CD4-positive, alpha-beta T cell treated with Interleukin-15 for 1 hour (primary cell): ENCODE measurements at places on chromosomes 3 and 15.

- DNase-seq, result no peak
Observed at GRCh38 chr3:139230391-139230790, 113.4 kb upstream of the MRPS22 start.

DNA sequence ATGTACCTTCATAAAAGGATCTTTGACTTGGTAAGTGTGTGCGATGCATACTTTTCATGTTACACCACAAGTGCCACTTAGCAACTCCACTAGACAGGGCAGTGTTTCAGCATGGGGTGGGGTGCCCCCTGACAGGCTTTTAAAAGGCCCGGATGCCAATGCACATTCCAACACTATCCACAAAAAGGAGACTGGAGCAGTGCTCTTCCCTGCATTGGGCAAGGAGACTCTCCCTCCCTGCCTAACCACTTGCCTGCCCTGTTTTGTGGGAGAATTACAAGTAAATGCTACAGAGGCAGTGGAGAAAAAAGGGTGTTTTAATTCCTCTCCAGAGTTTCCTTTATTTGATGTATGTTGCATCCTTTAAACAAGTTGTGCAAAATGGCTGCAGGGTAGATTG, 1.7 kb upstream of the RARB start:
- no peak for DNase-seq

- no peak for DNase-seq
Observed at GRCh38 chr3:160812304-160812703, 56.3 kb downstream of the PPM1L start.

GRCh38 chr3:21524133-21524532, 226.9 kb downstream of the ZNF385D start:
- no peak for DNase-seq

- no peak for DNase-seq
Observed at GRCh38 chr3:169836942-169837275, 24.2 kb upstream of the LRRC34 start.

GRCh38 chr15:94100863-94101262, 130.5 kb upstream of the MCTP2 start:
- DNase-seq, result no peak

DNA sequence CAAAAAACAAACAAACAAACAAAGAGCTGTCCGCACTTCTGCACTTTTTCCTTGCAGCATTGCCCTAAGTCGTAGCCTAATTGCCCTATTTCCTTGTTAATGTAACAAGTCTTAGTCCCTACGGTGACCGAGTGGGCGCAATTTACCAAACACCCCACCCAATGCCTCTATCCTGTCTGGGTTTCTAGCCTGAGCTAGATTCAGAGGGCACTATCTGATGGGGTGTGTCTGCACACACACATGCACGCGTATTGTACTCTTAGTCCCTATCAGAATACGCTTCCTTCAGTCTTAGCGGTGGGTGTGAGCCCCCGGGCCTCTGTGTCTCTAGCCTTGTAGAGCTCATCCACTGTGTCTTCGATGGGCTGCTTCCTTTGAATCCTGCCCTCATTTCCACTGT, 125.9 kb upstream of the DLG1 start:
- no peak for DNase-seq

DNA sequence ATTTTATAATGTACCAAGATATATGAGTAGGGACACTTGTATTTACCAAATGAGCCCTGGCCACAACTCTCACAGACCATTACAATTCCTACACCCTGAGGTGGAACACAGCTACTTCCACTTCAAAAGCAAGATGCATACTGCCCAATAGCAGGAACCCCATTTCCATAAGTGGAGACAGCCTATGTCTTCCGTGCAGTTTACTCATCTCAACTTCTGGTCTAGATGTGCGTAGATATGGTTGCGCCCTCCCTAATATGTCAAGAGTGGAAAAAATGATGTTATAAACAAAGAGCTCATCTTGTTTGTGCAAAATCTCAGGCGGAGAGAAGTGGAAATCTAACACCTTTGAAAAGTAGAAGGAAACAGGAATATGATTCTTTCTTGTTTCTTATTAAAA, 44.6 kb downstream of the RAB27A start:
- no peak for DNase-seq

DNA sequence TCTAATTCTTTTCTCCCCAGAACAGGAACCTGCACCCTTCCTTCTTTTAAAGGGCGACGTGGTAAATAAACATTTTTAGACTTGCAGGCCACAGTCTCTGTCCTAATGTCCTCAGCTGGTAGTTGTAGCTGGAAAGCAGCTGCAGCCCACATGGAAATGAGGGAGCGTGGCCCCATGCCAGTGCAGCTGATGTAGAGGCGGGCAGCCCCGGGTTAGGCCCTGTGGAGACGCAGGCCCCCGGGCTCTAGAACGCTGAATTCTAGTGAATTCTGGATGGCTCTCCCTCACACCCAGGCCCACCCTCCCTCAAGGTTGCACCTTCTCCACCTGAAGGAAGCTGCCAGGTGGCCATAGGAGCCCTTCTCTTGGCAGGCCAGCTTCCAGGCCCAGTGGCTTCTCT, 52.3 kb downstream of the PGPEP1L start:
- no peak for DNase-seq

- DNase-seq, result no peak
Observed at GRCh38 chr3:61454006-61454585, 107.3 kb upstream of the PTPRG start.

GRCh38 chr15:81092559-81092902, 41.5 kb upstream of the CFAP161 start:
- no peak for DNase-seq

GRCh38 chr3:158846803-158847451, 45.1 kb downstream of the MFSD1 start:
- DNase-seq, result no peak

DNA sequence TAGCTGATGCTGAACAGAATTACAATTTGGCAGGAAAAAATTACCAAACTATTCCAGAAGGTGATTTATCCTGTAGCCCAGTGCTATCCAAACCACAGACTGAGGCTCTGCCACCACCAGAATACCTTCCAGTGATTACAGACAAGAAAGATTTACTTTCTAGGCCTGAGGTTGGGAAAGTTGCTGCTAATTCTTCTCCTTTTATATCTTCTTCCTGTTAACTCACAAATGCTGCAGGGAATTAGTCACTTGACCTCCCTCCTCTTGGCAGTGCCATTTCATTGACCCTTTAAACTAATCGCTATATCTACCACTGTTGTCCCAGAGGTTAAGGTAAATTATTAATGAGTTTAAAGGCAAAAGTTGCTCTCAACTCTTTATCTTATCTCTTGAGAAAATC, 118.4 kb downstream of the CTNNB1 start:
- DNase-seq, result no peak

GRCh38 chr15:53115563-53115962, 325.4 kb upstream of the ONECUT1 start:
- DNase-seq, result no peak

DNA sequence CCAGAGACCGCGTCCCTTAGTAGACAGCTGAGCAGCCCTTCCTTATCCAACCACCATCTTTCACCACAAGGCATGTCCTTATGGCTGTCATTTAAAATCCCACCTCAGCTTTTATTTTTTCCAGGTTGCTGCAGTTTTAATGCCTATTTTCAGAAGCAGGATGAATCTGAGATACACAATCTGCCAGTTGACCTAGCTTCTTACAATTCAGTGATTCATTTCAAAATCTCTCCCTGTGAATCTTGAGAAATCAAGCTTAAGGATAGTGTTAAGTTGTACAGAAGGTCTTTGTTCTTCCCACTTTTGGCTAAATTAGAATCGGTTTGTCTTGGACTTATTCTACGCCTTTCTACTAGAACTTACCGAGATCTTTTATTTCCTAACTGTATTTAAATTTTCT, 522.3 kb upstream of the CFAP20DC start:
- DNase-seq, result no peak

DNA sequence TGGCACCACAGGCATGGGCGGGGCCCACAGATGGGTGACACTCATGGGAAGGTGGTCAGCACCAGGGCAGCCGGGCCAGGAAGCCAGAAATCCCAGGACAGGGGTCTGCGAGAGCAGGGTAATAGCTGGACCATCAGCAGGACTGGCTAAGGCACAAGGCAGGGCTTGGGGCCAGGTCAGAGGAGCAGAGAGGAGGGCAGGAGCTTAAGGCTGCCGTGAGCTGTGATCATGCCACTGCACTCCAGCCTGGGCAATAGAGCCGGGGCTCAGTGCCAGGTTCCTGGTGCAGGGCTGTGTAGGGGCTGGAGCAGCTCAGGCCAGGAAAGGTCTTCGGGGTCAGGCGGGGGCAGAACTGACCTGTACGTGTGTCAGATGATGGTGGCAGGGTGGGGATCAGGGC, 64.2 kb upstream of the LINGO1 start:
- DNase-seq, result no peak

GRCh38 chr3:66885326-66886000, 112.6 kb upstream of the KBTBD8 start:
- no peak for DNase-seq

- DNase-seq, result no peak
Observed at GRCh38 chr3:38541806-38542205, 45.7 kb downstream of the EXOG start.

DNA sequence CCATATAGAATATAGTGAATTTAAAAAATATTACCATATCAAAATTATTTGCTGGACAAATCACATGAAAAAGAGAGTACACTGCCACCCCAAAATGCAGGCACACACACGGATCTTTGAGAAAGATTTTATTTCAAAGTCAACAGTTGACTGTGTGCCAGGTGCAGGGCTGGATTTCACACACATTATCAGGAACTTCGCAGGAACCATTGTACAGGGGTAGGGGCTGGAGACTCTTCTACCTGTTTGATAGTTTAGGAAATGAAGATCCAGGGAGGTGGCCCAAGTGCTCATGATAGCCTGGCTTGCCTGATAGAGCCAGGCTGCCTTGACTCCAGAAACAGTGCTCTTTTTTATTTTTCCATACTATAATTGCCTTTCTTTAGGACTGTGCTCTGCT, 54.2 kb downstream of the IL1RAP start:
- DNase-seq, result no peak

- no peak for DNase-seq
Observed at GRCh38 chr3:70737666-70738290, 425.3 kb upstream of the MDFIC2 start.

DNA sequence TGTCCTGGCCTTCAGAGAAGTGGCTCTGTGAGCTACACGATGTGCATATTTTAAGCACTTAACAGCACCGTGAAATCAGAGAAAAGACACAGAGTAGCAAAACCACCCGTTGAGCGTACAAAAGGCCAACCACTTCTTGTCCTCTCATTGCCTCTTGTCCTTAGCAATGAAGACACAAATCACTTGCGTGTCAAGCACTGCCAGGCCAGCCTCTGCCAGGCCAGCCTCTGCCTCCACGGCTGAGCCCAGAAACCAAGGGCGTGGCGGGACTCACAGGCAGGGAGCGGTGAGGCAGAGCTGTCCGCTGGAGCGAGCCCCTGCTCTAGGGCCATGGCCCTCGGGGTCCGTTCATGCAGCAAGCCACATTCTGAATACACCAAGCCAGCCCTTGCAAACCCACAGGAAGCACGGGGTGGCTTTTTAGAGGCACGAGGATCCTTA, 4.0 kb downstream of the MUC4 start:
- DNase-seq, result no peak

DNA sequence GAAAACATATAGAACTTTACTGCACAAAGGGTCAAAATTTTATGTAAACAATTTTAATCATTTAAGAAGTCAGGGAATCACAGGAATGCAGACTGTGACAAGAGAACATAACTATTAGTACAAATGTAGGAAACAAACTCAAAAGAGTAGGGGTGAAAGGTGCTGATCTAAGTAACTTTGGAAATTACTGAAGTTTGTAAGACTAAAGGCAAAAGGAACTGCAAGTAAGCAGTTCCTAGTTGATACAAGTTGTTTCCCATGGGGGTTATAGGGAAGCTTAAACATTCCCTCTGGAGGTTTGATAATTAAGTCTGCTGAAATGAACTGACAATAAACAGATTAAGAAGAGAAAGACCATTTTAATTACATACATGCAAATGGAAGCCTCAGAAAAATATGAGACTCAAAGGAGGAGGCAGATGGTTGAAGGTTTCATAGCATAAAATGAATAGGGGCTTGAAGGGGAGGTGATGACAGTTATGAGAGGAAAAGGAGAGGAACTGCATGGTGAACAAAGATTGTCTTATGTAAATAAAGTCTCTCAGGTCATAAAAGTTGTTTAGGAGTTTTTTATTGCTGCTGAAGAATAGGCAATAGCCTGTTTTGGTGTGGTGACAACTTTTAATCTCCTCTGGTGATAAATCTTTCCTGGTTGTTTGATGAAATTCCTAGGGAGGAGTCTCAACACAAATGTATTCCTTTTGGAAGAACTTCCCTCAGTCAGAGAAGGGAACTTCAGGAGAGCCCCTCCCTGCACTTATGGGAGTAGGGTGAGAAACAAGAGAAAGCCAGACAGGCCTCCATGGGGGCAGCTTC, 17.1 kb downstream of the SETMAR start:
- no peak for DNase-seq

GRCh38 chr15:52559575-52559974, 9.3 kb downstream of the ARPP19 start:
- no peak for DNase-seq

DNA sequence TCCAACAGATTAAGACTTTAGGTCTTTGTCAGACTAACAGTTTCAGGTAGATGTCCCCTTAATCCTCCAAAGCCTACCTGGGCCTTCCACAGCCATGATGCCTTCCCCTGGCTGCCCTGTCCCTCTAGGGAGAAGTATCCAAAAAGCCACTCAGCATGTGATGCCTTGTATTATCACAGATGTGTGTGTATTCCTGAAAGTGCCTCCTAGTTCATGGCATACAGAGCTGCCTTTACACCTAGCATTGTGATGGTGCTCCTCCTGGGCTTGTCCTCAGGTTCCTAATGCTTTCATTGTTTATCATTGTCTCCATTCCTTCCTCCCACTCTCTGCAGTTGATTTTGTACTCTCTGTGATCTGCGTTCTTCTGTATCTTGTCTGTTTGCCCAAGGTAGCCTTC, 43.6 kb downstream of the CMSS1 start:
- no peak for DNase-seq

GRCh38 chr15:75062706-75063105, 39.3 kb downstream of the PPCDC start:
- no peak for DNase-seq

- DNase-seq, result no peak
Observed at GRCh38 chr3:190224863-190225692, 97.2 kb downstream of the CLDN1 start.

DNA sequence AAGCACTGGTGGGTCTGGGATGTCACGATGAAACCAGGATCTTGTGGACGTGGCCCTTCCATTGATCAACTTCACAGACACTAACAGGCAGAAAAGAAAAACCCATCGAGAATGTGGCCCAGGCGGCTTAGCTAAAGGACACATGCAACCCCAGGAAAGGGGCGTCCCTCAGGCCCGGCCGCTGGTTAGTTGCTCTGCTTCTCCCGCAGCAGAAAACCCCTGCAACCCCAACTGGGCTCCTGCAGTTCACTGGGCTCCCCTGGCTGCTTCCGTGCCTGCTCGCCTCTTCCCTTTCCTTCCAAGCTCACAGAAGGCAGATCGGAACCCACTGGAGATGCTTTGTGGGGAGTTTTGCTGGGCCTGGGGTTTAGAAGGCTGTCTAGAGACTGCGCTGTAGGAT, 1.1 kb downstream of the GASK1A start:
- no peak for DNase-seq

- no peak for DNase-seq
Observed at GRCh38 chr3:21919383-21919782, 168.4 kb upstream of the ZNF385D start.
